Panc1 (cell line): ENCODE measurements at places on chromosomes 5 and 9. TPM values are rescaled to one million over a fixed set of nuclear protein-coding genes. Genes with fewer than 3 reads are reported as not detected.

HTR4 gene
- not detected for total RNA-seq

SDHA gene
- 171 TPM for total RNA-seq

LHX6 gene
- 0.62 TPM for total RNA-seq

ACSL6 gene
- 0.18 TPM for total RNA-seq

OMD gene
- total RNA-seq: not detected

CDC20B gene
- 0.08 TPM for total RNA-seq

PCSK1 gene
- not detected for total RNA-seq

F2RL2 gene
- total RNA-seq: 0.13 TPM

ARSK gene
- total RNA-seq: 13.7 TPM

GTF3C4 gene
- 25.1 TPM for total RNA-seq

ANKRD34B gene
- total RNA-seq: 0.10 TPM

PCDHGA2 gene
- 0.05 TPM for total RNA-seq

MAML1 gene
- 31.3 TPM for total RNA-seq

PCDHGA12 gene
- total RNA-seq: 0.21 TPM

MARVELD2 gene
- total RNA-seq: 17.3 TPM

PRDM9 gene
- not detected for total RNA-seq

PCDHA1 gene
- not detected for total RNA-seq

PFDN1 gene
- total RNA-seq: 54.4 TPM

SIT1 gene
- total RNA-seq: not detected

ECSCR gene
- total RNA-seq: not detected

GABRA6 gene
- not detected for total RNA-seq

HACD4 gene
- 0.13 TPM for total RNA-seq

MVB12B gene
- 9.4 TPM for total RNA-seq

SPATA31C2 gene
- total RNA-seq: not detected

SH3GLB2 gene
- 68.3 TPM for total RNA-seq

TRAF2 gene
- 48.7 TPM for total RNA-seq

LCN15 gene
- 0.05 TPM for total RNA-seq

INSL6 gene
- total RNA-seq: not detected

SLC1A3 gene
- total RNA-seq: 0.13 TPM

TAF11L14 gene
- total RNA-seq: not detected

PLK2 gene
- total RNA-seq: 258 TPM

PCDHB16 gene
- 1.8 TPM for total RNA-seq

SPAG8 gene
- total RNA-seq: 0.90 TPM

S100Z gene
- not detected for total RNA-seq

MEGF10 gene
- not detected for total RNA-seq

NEURL1B gene
- 5.3 TPM for total RNA-seq

VLDLR gene
- 2.1 TPM for total RNA-seq

IFNA5 gene
- not detected for total RNA-seq

GLDC gene
- 4.0 TPM for total RNA-seq

EGFL7 gene
- total RNA-seq: 42.3 TPM

C9orf50 gene
- total RNA-seq: not detected

FRRS1L gene
- total RNA-seq: 2.3 TPM

TLR4 gene
- total RNA-seq: 0.33 TPM

TMEM171 gene
- total RNA-seq: 2.1 TPM

IQGAP2 gene
- total RNA-seq: 0.59 TPM

PLAC8L1 gene
- 0.49 TPM for total RNA-seq

NR5A1 gene
- 2.5 TPM for total RNA-seq

EIF4E1B gene
- total RNA-seq: not detected

TBCA gene
- total RNA-seq: 302 TPM

PKD2L2 gene
- total RNA-seq: not detected

CD72 gene
- total RNA-seq: 0.72 TPM

CDH9 gene
- total RNA-seq: 0.10 TPM

SHOC1 gene
- total RNA-seq: 0.10 TPM

PTPRD gene
- total RNA-seq: not detected

ARL14EPL gene
- total RNA-seq: not detected

NDUFS6 gene
- total RNA-seq: 70.6 TPM

WNT8A gene
- not detected for total RNA-seq

GPR151 gene
- total RNA-seq: not detected
